Liver (tissue), 10 donors: ENCODE measurements at places on chromosomes 2 and 18.

DNA sequence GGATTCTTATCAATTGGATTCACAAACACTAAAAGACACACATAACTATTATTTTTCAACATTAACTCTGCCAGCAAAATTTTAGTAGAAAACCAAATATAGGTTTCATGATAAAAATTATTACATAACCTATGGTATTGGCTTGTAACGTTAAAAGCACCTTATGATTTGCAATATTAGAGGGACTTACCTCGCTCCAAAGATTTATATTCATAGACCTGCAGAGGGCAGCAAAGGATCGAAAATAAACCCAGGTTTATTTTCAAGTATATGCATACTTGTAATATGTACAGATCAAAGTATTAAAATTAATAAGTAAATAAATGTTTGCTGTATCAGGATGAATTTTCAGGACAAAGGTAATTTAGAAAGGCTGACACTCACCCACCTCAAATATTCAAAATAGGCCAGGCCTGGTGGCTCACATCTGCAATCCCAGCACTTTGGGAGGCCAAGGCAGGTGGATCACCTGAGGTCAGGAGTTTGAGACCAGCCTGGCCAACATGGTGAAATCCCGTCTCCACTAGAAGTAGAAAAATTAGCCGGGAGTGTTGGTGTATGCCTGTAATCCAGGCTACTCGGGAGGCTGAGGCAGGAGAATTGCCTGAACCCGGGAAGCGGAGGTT is 45.3 kb downstream of the LRPPRC start:
- no peak for DNase-seq

DNA sequence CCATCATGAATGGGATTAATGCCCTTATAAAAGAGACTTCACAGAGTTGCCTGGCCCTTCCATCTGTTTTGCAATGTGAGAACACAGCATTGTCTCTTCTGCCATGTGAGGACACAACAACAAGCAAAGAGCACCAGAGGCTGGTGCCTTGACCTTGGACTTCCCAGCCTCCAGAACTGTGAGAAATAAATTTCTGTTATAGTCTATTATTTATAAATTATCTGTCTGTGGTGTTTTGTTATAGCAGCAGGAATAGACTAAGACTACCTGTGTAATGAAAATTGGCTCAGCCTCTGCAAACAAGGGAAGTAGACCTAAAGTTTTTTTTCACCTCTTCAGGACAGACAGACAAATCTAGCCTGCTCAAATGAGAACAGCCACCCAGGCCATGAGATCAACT is 19.3 kb upstream of the ZC3H15 start:
- no peak for DNase-seq

- no peak for DNase-seq
Measured at GRCh38 chr18:28771849-28772248, 594.9 kb upstream of the CDH2 start.

GRCh38 chr18:3236470-3236869 is 11.1 kb upstream of the MYL12A start:
- DNase-seq: no peak

DNA sequence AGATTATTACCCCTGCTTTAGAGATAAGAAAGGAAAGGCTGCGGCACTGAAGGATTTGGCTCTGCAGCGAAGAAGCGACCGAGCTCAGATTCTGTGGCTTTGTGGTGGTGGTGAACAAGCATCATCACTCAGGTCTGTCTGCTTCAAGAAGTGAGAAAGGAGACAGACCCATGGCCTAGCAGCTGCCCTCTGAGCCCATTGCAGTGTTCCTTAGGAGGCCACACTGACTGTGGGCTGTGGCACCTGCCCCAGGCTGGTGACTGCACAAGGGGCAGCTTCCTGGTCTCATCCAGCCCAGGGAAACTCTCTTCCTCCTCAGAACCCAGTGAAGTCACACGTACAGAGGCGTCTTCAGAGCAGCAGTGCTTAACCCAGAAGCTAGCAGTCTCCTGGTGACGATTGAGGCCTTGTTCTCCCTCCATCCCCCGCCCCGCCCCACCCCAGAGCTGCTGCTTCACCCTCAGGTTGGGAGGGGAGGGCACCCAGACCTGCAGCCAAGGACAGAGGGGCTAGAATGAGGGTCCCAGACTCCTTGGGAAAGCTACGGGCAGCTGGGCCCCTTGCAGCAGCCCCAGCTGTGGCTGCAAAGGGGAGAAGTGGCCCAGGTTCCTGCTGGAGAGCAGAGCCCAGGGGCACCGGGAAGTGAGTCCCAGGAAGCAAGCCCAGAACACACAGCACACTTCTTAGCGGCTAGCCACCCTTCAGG is 22.2 kb downstream of the BIN1 start:
- DNase-seq: no peak

GRCh38 chr2:200255549-200255948 is 50.9 kb upstream of the SPATS2L start:
- DNase-seq: no peak

- DNase-seq: no peak
Measured at GRCh38 chr18:40569605-40570004, 1385.4 kb upstream of the PIK3C3 start.

GRCh38 chr2:15939556-15939853 is 845 bp upstream of the MYCN start:
- DNase-seq: no peak
